ENCODE measurements at places on chromosomes 12 and 14.

DNA sequence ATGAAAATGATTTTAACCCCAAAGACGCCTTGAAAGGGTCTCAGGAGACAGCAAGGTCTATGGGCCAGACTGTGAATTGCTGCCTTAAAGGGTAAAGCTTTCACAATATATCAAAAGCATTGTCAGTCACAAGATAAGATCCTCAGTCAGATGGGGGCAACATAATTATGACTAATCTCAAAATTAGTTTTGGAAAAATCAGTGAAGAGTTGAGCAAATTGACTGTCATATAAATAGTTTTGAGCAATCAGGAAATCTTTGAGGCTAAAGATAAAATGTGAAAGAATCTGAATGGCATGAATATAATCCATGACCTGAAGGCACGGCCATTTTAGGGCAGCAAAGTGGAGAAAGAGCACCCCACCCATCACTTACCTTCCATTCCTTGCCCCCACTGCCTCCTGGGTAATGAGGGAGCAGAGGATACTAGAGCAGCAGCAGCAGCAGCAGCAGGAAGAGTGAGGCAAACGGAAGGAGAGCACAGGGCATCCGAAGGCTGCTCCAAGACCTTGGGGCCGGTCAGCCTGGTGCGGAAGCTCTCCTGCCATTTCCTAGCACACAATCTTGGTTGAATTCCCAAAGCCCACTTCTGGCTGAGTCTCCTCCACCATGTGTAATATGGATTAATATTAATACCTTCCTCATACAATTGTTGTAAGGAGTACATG, 7.0 kb downstream of the STON2 start:
- DNase-seq: no peak

- DNase-seq: no peak
Observed at GRCh38 chr14:59509101-59509500, 24.8 kb downstream of the JKAMP start.

DNA sequence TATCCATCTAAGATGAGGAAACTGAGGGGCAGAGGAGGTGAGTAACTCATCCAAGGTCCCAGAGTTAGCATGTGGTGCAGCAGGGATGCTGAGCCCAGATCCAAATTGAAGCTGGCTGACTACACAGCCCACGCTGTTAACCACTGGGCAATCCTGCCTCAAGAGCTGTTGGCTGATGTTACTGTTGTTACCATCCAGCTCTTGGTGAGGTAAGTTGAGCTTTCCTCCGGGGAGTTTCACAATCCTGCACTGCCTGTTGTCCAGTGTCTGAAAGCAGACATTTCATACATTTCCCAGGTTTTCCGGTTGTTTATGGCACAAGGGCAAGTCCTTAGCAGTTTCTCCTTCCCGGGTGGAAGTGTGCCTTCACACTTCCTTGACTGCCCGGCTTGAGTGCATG, 14.5 kb downstream of the CYP46A1 start:
- DNase-seq: no peak

DNA sequence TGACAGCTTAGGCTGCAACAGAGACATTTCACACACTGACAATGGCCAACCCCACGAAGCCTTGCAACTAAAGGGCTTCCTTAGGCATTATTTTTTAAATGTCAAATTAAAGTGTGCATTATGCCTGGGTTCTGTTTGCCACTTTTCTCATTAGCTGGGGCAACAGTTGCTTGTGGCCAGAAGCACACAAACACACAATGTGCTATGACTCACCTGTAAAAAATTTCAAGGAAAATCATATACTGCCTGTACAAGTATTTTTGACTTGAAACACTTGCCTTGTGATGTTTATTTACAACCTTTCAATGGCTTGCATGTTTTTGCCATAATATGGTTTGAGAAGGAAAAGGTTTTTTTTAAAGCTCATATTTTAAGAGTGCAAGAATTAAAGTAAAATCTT, 1.9 kb downstream of the NTN4 start:
- no peak for DNase-seq

DNA sequence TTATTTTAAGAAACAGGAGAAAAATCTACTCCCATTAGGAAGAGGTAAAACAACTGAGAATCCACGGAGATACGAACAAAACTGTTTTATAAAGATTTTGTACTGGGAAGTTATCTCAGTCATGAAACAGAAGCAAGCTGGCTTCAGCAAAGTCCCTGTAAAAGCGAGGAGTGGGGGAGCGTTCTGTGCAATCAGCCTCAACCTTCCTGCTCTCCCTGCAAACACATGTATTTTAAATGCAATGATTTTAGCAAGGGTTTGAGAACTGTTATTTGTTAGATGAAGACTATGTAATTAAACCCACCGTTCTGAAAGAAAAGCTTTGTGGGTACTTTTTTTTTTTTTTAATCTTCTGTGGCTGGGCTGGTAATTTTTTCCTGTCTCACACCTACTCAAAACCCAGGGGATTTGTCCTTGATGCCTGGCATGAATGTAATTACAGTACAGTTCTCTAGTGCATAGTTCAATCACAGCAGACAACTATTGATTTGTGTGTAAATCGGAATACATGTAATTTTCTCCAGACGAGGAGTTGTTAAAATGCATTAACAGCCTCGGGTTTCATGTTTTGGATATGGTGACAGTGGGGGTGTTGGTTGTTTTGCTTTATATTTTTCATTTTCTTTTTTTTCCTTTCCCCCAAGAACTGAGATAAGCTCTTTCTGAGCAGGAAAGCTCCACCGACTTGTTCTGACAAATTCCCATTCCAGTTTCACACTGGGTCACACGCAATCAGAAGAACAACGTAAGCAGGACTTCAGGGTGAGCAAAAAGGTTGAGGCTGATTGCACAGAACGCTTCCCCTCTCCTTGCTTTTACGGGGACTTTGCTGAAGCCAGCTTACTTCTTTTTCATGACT, 153.6 kb downstream of the PHLDA1 start:
- DNase-seq: no peak

DNA sequence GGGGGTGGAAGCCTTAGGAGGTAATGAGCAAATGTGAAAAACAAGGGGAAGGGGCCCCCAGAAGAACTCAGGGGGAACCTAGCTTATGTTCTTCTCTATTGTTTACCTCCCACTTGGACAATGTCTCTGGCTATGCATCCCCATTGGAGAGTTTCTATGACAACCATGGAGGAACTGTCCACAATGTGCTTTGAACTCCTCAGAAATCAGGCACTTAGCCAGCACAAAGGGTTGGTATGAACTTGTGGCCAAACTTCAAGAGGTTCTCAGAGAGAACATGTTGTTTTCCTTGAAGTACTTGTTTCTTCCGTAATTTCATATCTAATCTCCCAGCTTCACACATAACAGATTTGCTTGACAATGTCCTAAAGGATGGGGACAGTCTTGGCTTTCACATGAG, 202.8 kb upstream of the PELI2 start:
- no peak for DNase-seq

DNA sequence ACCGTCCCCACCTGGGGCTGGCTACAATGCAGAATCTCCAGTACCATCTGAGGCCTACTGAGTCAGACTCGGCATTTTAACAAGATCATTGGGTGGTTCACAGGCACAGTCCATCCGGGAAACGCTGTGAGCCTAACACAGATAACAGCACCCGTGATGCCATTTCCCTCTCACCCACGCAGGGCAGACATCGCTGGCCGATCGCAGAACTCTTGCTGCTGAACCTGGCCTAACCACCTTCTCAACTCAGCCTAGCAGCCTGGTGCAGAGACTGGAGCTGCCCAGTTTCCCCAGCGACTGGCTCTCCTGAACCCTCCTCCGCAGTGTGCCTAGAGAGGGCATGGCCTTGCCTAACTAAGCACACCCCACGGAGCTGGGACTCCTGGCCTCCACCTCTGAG, 83.3 kb downstream of the NCOR2 start:
- no peak for DNase-seq
